ENCODE measurements at places on chromosomes 11 and 22.
A peak's percentile ranks its signal among the peaks of the same experiment; 100 is the strongest.

DNA sequence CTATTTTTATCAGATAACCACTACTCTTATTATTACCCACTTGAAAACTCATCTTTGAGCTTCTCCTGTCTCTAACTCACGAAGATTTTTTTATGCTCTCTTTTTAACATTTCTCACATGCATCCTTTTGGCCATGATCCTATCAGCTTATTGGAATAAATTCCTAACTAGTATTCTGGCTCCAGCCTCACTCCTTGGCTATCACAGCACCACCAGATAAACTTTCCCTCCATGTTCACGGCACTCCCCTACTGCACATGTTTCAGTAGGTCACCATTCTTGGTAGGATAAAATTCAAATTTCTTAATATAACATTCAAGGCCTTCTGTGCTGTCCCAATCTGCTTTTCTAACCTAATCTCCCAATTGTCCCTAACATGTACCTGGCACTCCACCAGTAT is 186.6 kb upstream of the UBASH3B start:
- DNase-seq: no peak

GRCh38 chr11:76152086-76152681 is 54.1 kb downstream of the WNT11 start:
- peak; percentile 26 for DNase-seq

GRCh38 chr11:118000067-118000849 is 14.1 kb downstream of the IL10RA start:
- DNase-seq: no peak

DNA sequence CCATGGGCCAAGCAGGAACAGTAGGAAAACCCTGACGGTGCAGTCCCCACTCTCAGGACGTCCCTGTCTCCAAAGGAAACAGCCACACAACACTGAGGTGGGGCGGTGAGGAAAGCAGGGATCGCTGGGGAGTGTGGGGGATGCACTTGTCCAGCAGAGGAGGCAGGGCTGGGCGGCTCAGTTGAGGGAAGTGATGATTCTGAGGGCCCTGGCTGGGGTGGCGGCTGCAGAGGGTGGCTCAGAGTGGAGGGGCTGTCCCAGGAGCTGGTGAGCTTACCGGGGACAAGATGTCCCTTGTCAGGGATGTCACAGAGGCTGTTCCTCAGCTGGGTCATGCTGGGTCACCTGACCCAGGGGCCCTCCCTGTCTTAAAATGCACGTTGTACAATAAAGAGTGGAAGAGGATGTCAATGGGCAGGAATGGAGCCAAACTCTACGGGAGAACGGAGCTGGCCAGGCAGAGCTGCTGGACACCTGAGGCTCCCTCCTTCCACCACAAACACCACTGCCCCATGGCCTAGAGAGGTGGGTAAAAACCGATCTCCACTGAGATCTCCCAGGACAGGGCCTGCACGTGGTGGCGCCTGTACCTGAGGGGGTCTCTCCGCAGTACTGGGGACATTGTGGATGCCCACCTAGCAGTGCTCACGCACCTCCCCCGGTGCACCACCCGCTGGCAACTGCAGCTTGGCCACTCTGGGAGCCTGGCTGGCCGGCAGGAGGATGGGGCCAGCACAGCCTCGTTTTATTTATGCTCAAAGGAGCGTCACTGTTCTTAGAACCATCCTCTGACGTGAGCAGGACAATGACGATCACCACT is 9.7 kb upstream of the EFCAB6 start:
- no peak for DNase-seq

DNA sequence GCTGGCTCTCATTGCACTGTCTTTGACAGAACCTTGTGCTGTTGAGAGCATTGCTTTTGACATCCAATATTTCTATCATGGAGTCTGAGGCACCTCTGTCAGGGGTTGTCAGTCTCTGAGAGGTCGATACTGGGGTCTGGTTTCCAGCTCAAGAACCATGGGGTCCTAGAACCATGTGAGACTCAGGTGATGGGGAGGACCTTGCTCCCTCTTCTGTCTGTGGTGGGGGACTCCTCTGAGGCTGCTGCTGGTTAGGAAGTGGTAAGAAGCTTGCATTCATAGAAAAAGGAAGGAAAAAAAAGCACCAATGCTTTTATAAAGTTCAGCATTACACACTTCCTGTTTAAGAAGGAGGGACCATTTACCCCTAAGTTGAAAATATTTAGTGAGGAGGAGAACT is 91.8 kb upstream of the CD44 start:
- no peak for DNase-seq

DNA sequence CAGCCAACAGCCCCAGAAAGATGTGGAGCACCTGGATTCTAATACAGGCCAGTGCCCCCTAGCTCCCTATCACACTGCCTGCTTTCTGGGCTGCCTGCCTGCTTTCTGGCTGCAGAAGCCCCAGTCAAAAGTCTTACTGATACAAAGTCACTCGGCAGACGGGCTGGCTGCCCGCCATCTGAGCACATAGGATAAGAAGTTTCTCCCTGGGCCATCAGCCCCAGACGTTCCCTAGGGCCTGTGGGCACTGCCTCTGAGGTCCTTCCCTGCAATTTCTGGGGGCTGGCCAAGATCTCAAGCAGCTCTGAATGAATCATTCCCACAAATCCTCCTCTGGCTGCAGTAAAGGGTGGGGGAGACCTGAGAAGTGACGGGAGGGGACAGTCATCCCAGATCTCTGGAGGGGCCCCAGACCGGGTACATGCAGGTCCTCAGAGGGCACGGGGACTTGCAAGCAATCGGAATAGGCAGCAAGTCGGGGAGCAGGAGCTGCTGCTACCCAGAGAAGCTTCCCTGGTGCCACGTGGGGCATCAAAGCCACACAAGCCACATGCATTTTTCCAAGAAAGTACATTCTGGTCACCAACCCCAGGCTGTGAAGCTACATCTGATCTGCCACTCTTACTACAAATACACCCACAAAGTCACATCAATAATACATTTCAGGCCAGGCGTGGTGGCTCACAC is 4.7 kb downstream of the TPST2 start:
- no peak for DNase-seq

- no peak for DNase-seq
Measured at GRCh38 chr11:61886643-61887042, 4.7 kb downstream of the FADS3 start.

GRCh38 chr11:93028960-93029522 is 59.6 kb downstream of the MTNR1B start:
- no peak for DNase-seq

- DNase-seq: no peak
Measured at GRCh38 chr11:113632981-113633380, 73.1 kb downstream of the TMPRSS5 start.

GRCh38 chr11:109791337-109791736 is 301.9 kb upstream of the ZC3H12C start:
- no peak for DNase-seq

DNA sequence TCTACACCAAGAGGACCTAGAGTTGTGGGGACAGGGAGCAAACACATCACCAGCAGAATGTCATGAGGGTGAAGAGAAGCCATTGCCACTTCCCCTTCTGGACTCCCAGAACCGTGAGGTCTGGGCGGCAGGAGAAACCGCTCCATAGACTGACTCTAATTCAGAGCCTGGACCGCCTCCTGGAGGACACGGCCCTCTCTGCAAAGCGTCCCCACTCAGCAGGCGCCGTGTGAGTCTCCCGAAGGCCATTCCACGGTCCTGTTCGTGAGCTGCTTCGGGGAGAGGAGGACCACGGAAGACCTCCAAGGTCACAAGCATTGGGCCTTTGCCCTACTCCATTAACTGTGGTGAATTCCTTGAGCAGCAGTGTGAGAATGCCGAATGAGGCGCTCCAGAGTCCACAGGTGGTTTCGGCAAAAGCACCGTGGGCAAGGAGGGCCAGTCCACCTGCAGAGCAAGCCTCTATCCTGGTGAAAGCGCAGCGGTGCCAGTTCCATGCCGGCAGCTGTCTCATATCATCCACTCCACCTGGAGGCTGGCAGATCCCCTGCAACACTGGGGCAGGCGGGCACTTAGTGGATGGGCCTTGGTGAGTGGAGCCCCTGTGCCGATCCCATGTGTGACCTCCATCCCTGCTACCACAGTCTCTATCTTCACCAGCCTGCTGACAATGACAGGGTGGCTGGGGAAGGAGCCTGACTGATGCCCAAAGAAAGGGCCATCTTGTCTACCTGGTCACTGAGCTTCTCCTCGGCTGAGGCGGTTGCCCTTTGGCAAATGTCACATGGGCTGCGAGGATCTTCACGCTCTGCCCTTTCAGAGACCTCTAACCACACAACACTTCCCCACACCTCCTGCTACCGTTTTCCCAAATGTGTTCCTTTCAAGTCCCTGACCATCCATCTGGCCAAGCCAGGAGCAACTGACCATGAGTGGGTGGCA is 7.5 kb downstream of the C11orf21 start:
- DNase-seq: no peak

DNA sequence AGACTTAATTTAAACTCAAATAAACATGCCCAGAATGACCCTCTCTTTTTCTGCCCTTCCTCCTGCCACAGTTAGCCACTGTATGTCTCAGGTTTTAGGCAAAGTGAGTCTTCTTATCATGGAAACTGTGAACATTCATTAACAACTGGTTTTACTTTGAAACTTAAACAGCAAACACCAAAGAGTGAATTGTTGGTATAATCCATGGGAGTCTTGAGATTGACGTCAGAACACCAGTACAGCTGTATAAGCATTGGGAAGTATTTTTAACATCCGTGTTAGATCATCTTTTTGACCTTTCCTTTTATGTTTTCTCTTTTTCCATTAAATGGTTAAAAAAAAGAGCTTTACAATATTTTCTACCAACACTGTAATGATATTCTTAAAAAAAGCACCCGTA is 38.9 kb downstream of the ARHGEF12 start:
- DNase-seq: peak; percentile 85

DNA sequence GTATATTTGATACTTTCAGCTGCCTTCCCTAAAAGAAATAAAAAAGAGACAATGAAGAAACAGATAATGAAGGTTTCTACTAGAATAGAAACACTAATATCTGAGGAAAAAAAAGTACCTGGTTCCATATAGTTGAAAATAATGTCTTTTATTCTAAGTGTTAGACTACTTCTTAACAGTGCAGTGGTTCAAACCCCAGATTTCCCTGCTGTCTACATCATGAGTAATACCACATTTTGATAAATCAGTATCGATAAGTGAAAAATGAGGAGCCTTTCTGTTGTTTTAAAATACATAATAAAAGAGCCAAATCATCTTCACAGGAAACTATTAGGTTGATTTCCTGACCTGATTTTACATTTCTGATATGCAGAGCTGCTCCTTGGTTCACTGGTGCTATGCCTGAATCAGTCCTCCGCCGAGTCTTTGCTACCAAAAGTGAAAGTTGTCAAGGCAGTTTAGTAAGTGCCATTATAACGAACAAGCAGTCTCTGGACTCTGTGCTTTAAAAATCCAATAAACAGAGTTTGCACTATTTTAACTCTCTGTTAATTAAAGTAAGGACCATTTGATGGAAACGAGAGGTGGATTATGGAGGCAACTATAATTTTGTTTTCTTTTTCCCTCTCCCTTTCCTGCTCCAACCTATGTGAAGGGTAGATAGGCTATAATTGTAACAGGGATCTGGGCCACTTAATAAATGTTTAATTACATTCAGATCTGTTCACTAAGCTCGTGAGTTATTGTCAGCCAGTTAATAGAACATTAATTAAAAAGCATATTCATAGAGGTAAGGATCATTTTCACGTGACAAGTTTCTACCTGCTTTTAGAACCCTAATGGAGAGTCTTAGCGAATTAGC is 724.5 kb upstream of the RAG2 start:
- no peak for DNase-seq

- DNase-seq: no peak
Measured at GRCh38 chr11:95108159-95108611, 18.5 kb downstream of the ENDOD1 start.

DNA sequence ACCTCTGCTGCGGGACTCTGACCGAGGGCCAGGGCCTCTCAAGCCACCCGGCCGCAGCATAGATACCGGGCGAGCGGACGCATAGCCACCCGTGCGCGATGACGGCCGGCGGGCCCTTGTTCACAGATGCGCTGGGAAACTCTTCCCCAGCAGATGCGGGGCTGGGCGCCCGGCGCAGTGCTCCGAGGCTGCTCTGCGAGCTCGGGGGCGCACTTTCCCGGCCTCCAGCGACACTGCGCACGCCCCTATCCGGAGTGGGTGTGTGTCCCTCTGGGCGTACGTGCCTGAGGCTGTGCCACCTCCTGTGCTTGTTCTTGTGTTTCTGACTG is 104.7 kb upstream of the E2F8 start:
- DNase-seq: no peak
